ENCODE measurements at places on chromosomes 11 and 22. TPM values are rescaled to one million over a fixed set of nuclear protein-coding genes. Genes with fewer than 3 reads are reported as not detected.

Gene BTG4
- total RNA-seq, result not detected

Gene CLDN5
- total RNA-seq, result 228 TPM

Gene P2RX6
- 1.7 TPM for total RNA-seq

Gene RGL4
- not detected for total RNA-seq

Gene FANCF
- total RNA-seq, result 3.4 TPM

Gene LUZP2
- 0.49 TPM for total RNA-seq

Gene VSIG10L2
- 28.2 TPM for total RNA-seq

DNA sequence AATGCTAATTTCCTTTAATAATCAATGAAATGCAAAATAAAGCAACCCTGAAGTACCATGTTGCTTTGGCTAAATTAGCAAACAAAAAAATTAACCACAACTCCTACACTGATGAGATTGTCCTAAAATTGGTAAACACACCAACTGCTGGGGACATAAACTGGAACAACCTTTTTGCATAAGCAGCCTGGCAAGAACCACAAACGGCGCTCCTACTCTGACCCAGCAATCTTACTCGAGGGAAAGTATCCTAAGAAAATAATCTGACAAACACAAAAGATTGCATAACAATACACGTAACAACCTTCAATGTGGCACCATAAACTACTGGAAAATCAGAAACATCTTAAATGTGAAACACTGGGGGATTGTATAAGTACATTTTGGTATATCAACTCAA is 189.8 kb upstream of the PITPNB start:
- no peak for DNase-seq
- H3K27me3 ChIP-seq, result no peaks in the 10 kb centered on the region
- no peak overlapping the region for H3K27ac ChIP-seq

DNA sequence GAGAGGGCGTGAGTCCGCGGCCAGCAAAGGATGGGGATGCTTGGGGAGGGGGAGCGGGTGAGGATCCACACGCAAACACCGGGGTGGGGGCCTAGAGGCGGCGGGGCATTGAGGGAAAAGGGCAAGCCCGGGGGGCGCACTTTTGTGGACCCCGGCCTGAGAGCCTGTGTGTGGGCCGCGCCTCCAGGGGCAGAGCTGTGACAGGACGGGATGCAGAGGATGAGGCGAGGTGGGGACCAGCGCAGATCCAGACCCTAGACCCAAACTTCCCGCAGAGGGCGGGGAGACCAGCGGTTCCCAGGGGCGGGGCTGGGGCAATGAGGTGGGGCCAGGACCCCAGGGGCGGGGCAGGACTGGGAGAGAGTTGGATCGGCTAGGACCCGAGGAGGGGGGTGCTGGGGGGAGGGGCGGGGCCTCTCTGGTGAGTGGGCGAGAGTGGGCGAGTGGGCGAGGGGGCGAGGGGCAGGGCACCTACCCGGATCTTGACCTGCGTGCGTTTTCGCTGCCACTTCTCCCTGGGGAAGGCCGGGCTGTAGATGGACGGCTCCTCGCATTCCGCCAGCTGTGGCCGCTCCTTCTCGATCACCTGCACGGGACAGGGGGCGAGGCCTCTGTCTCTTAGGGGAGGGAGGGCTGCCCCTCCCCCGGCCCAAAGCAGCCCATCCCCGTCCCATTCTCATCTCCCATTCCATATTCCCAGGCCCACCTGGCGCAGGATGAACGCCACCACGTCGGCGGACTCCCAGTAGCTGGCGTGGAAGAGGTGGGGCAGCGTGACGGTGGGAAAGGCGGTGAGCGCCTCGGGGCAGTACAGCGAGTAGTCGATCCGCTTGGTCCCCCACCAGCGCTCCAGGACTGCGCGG is 10.6 kb downstream of the PITPNM1 start:
- no peak overlapping the region for H3K27ac ChIP-seq
- H3K27me3 ChIP-seq, result no peaks in the 10 kb centered on the region
- H3K36me3 ChIP-seq, result no peaks in the 10 kb centered on the region
- H3K4me3 ChIP-seq, result no peak overlapping the region
- no peaks in the 10 kb centered on the region for H3K4me1 ChIP-seq

- no peak overlapping the region for H3K27ac ChIP-seq
- DNase-seq, result no peak
- H3K4me1 ChIP-seq, result no peaks in the 10 kb centered on the region
Measured at GRCh38 chr11:31464436-31464835, 45.0 kb downstream of the IMMP1L start.

- no peaks in the 10 kb centered on the region for H3K27me3 ChIP-seq
- no peak overlapping the region for H3K27ac ChIP-seq
- peaks cover 10% of the 10 kb centered on the region for H3K4me1 ChIP-seq
- H3K36me3 ChIP-seq, result no peaks in the 10 kb centered on the region
- no peak overlapping the region for H3K4me3 ChIP-seq
Measured at GRCh38 chr22:44955102-44955501, 54.7 kb downstream of the PHF21B start.

- H3K4me3 ChIP-seq, result no peak overlapping the region
- no peaks in the 10 kb centered on the region for H3K27me3 ChIP-seq
- DNase-seq, result no peak
Measured at GRCh38 chr22:19821523-19822300, 33.0 kb downstream of the GNB1L start.

GRCh38 chr11:122172352-122173073 is 56.5 kb upstream of the BLID start:
- no peaks in the 10 kb centered on the region for H3K4me1 ChIP-seq
- H3K27ac ChIP-seq, result no peak overlapping the region
- no peaks in the 10 kb centered on the region for H3K27me3 ChIP-seq
- no peak for DNase-seq

GRCh38 chr11:6474413-6474792 is 662 bp upstream of the TRIM3 start:
- DNase-seq, result no peak
- H3K27me3 ChIP-seq, result no peaks in the 10 kb centered on the region
- peak overlapping the region; percentile 93 for H3K27ac ChIP-seq
- H3K36me3 ChIP-seq, result no peaks in the 10 kb centered on the region

GRCh38 chr11:66022401-66023185 is 3.7 kb downstream of the CATSPER1 start:
- peaks cover 4% of the 10 kb centered on the region for H3K4me1 ChIP-seq
- H3K27ac ChIP-seq, result no peak overlapping the region
- peak overlapping the region; percentile 8 for H3K4me3 ChIP-seq
- no peaks in the 10 kb centered on the region for H3K36me3 ChIP-seq
- DNase-seq, result no peak

DNA sequence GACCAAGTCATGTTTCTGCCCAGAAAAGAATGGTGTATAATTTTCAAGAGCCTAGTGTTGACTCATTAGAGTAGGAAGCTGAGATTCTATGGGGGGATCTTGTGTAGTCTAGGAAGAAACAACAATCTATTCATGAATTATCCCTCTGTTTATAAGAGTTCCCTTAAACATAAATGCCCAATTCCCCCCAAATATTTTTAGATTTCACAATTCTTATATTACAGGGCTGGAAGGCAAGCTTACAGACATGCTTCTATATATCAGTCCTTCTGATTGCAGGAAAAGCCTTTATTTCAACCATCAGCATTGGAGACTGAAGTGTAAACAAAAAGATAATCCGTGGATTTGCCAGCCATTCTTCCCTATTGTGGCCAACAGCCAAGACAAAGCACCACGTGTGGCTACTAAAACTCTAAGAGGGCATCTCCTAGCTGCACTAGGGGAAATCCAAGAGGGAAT is 71.4 kb downstream of the NAT10 start:
- H3K27me3 ChIP-seq, result no peaks in the 10 kb centered on the region
- H3K36me3 ChIP-seq, result no peaks in the 10 kb centered on the region
- peaks cover 22% of the 10 kb centered on the region for H3K4me1 ChIP-seq
- no peak overlapping the region for H3K4me3 ChIP-seq

DNA sequence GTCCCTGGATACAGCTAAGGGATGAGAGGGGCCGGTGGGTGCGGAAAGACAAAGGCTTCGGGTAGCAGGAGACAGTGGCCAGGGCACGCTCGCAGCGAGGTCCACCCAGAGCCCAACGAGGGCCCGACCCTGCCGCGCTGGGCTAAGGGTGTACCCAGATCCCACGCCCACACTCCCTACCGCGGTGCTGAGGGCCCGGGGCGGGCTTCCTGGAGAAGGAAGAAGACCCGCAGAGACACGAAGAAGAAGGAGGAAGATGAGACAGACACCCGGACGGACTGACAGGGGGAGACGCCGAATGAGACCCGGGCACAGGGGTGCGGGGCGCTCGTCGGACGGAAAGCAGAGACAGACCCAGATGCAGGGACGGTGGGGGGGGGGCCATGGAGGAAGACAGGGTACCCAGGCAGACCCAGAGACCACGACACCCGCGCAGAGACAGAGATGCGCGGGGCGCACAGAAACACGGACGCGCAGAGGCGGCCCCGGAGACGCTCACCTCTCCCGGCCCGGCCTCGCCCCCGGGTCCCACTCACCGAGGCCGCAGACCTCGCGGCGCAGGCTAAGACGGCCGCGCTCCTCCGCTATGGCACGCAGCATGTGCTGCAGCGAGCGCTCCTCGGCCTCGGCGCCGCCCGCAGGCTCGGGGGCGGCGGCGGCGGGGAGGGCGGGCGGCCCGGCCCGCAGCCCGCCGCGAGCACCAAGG is 437 bp downstream of the KIAA0930 start:
- H3K27ac ChIP-seq, result peak overlapping the region; percentile 10
- peaks cover 28% of the 10 kb centered on the region for H3K4me1 ChIP-seq
- DNase-seq, result no peak
- no peaks in the 10 kb centered on the region for H3K36me3 ChIP-seq
- peak overlapping the region; percentile 80 for H3K4me3 ChIP-seq

- peak overlapping the region; percentile 62 for H3K27ac ChIP-seq
- H3K27me3 ChIP-seq, result no peaks in the 10 kb centered on the region
- no peaks in the 10 kb centered on the region for H3K36me3 ChIP-seq
- DNase-seq, result no peak
- no peak overlapping the region for H3K4me3 ChIP-seq
Measured at GRCh38 chr11:123253911-123254310, 58.9 kb upstream of the CLMP start.

GRCh38 chr11:22256876-22257275 is 64.0 kb downstream of the ANO5 start:
- DNase-seq, result no peak
- H3K36me3 ChIP-seq, result no peaks in the 10 kb centered on the region
- H3K27ac ChIP-seq, result no peak overlapping the region
- no peaks in the 10 kb centered on the region for H3K4me1 ChIP-seq

- no peak overlapping the region for H3K27ac ChIP-seq
- no peak for DNase-seq
- H3K4me3 ChIP-seq, result no peak overlapping the region
Measured at GRCh38 chr22:22368516-22368915, 123.9 kb downstream of the VPREB1 start.

- peaks cover 76% of the 10 kb centered on the region for H3K36me3 ChIP-seq
- no peak for DNase-seq
- H3K27ac ChIP-seq, result no peak overlapping the region
- no peaks in the 10 kb centered on the region for H3K4me1 ChIP-seq
- H3K27me3 ChIP-seq, result no peaks in the 10 kb centered on the region
Measured at GRCh38 chr11:18611196-18611595, 11.6 kb downstream of the MISFA start.

GRCh38 chr22:35491908-35492380 is 48.7 kb upstream of the RASD2 start:
- no peaks in the 10 kb centered on the region for H3K36me3 ChIP-seq
- H3K4me3 ChIP-seq, result no peak overlapping the region
- no peak overlapping the region for H3K27ac ChIP-seq
- H3K4me1 ChIP-seq, result no peaks in the 10 kb centered on the region

DNA sequence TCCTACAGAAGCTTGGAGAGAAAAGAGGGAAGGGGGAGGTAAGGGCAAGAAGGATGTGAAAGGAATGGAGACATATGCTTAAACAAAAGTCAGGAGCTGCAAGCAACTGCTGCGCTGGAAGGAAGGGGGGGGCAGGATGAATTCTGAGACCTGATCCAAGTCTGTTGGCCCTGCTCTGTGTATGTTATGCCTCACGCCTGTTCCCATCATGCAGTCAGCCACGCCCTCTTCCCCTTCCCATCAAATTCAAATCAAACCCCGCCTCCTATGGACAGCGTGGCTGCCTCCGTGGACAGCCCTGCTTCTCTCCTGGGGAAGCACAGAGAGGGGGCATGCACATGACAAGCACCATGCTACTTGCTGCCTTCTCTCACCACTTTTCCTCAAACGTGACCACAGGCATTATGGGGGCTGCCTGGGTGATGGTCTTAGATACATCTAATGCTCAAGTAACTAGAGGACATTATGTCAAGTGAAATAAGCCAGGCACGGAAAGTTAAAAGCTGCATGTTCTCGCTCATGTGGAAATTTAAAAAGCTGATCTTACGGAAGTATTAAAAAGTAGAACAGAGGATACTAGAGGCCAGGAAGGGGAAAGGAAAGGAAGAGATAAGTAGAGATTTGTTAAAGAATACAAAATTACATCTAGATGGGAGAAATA is 45.8 kb upstream of the CYP2D6 start:
- no peak overlapping the region for H3K4me3 ChIP-seq
- no peak overlapping the region for H3K27ac ChIP-seq
- H3K4me1 ChIP-seq, result peaks cover 59% of the 10 kb centered on the region
- peaks cover 3% of the 10 kb centered on the region for H3K36me3 ChIP-seq

- H3K27ac ChIP-seq, result no peak overlapping the region
- H3K27me3 ChIP-seq, result no peaks in the 10 kb centered on the region
- H3K4me1 ChIP-seq, result no peaks in the 10 kb centered on the region
Measured at GRCh38 chr22:49139492-49140151, 688.1 kb downstream of the BRD1 start.

GRCh38 chr11:63737718-63738117 is 30.9 kb downstream of the ZFTA start:
- no peaks in the 10 kb centered on the region for H3K27me3 ChIP-seq
- no peak overlapping the region for H3K27ac ChIP-seq
- no peaks in the 10 kb centered on the region for H3K36me3 ChIP-seq

- no peaks in the 10 kb centered on the region for H3K27me3 ChIP-seq
- peaks cover 84% of the 10 kb centered on the region for H3K4me1 ChIP-seq
- peak overlapping the region; percentile 12 for H3K27ac ChIP-seq
- H3K36me3 ChIP-seq, result no peaks in the 10 kb centered on the region
Measured at GRCh38 chr11:64874308-64875240, 3.8 kb downstream of the EHD1 start.

DNA sequence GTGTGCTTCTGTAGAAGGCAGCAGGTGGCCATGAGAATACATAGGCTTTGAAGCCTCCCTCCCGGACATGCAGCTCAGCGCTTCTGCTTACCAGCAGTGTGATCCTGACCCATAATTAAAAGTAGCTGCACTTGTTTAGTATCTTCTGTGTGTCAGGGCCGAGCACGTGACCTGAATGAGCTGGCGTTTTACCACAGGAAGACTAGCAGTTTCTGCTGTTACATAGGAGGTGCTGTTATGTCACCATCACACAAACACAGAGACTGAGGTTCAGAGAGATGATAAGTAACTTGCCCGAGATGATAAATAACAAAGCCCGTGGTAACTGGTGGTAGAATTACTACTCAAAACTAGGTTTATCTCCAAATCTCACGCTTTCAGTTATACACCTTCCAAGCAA is 329.5 kb downstream of the OPCML start:
- H3K4me3 ChIP-seq, result no peak overlapping the region
- H3K27me3 ChIP-seq, result no peaks in the 10 kb centered on the region
- DNase-seq, result no peak
- H3K4me1 ChIP-seq, result no peaks in the 10 kb centered on the region

GRCh38 chr11:105168457-105168856 is 28.9 kb upstream of the CARD18 start:
- no peak overlapping the region for H3K4me3 ChIP-seq
- H3K27ac ChIP-seq, result no peak overlapping the region
- no peaks in the 10 kb centered on the region for H3K4me1 ChIP-seq
- DNase-seq, result no peak

- no peak overlapping the region for H3K4me3 ChIP-seq
- peak overlapping the region; percentile 80 for H3K27ac ChIP-seq
- no peaks in the 10 kb centered on the region for H3K27me3 ChIP-seq
- H3K4me1 ChIP-seq, result peaks cover 21% of the 10 kb centered on the region
Measured at GRCh38 chr11:10490398-10491241, 35.6 kb downstream of the AMPD3 start.

Measured in vagina (tissue), 2 donors.